AG08396 (cell line): ENCODE measurements at places on chromosomes 2 and 18.

- no peak for DNase-seq
Observed at GRCh38 chr2:54579682-54580620, 123.8 kb downstream of the SPTBN1 start.

- no peak for DNase-seq
Observed at GRCh38 chr18:32476106-32476505, 5.4 kb upstream of the GAREM1 start.

DNA sequence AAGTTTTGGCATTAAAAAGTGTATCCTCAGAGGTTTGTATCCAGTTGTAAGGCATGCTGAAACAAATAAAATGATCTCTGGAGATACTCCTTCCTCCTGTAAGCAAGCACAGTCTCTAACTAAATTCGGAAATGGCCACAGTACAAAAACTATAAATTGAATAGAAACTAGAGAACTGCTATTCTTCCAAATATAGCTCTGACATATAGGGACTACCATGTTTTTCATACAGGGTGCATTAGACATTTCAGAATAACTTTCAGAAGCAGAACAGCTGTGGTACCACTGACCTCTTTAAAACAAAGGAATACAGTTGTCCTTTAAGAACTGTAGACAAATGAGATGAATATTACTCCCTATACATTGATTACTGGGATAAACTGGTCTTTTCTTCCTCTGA is 568.5 kb downstream of the ARHGAP15 start:
- DNase-seq: no peak

GRCh38 chr2:168654705-168655104 is 147.7 kb upstream of the NOSTRIN start:
- DNase-seq: no peak

- DNase-seq: no peak
Observed at GRCh38 chr2:147098940-147099339, 745.9 kb upstream of the ACVR2A start.

- peak; percentile 7 for DNase-seq
Observed at GRCh38 chr2:152950126-152950525, 231.7 kb downstream of the ARL6IP6 start.

GRCh38 chr2:237743561-237744269 is 54.9 kb upstream of the RBM44 start:
- DNase-seq: peak; percentile 49

DNA sequence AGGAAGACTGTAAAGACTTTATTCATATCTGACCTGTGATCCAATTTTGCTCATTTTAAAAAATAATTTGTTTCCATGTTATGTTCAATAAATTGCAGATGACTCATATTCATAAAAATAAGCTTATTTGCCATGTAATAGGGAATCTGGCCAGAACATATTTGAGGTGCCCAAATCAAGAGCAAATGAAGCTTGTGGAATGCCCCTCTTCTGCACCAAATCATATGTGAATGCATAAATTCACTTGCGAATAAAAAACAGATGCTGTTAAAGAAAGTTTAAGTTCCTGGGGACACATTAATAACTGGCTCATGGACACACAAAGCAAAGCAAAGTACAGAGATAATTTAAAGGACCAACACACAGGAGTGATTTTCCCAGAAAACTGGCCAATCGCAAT is 279.0 kb upstream of the CDH2 start:
- no peak for DNase-seq

- DNase-seq: no peak
Observed at GRCh38 chr2:129742415-129743180, 236.9 kb upstream of the RAB6C start.
